ENCODE measurements at places on chromosomes 7 and 10. TPM values are rescaled to one million over a fixed set of nuclear protein-coding genes. Genes with fewer than 3 reads are reported as not detected.

Gene REEP3
- 25.5 TPM for total RNA-seq

Gene BHLHA15
- total RNA-seq, result not detected

Gene FFAR4
- total RNA-seq, result not detected

Gene MMP21
- total RNA-seq, result not detected

Gene HGF
- not detected for total RNA-seq

Gene NME8
- not detected for total RNA-seq

Gene NAT16
- not detected for total RNA-seq

Gene KLF14
- total RNA-seq, result not detected

Gene FAM180A
- total RNA-seq, result not detected

Gene ACTR3C
- 4.5 TPM for total RNA-seq

Gene C10orf62
- total RNA-seq, result not detected

Gene PWWP2B
- total RNA-seq, result 3.7 TPM

Gene NEBL
- total RNA-seq, result 0.11 TPM

Gene PAX2
- total RNA-seq, result not detected

Gene TLL2
- 0.09 TPM for total RNA-seq

Gene OR2A5
- total RNA-seq, result not detected

Gene OLAH
- not detected for total RNA-seq

Gene RTKN2
- total RNA-seq, result 1.7 TPM
